ENCODE measurements at places on chromosomes 7 and 10.

DNA sequence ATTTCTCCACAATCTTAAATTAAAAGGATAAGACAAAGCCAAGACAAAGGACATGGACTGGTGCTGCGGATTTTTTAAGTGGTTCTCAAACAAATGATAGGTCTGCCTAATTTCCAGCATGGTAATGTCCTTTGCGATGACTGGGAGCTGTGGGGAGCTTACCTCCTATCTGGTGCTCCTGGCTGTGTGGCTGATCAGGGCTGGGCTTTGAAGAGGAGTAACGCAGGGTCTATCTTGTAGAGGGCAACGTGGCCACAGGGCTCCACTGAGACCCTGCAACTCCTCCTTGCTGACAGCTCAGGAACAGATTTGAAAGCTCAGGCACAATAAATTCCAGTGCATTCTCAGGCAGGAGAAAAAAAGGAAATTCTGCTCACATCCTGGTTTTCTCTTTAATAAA, 103.1 kb upstream of the SFMBT2 start:
- no peak for DNase-seq

GRCh38 chr7:114689406-114689805, 232.5 kb upstream of the MDFIC start:
- DNase-seq = no peak

- no peak for DNase-seq
These were observed 8.1 kb downstream of the HHEX start for GRCh38 chr10:92697663-92698511.

DNA sequence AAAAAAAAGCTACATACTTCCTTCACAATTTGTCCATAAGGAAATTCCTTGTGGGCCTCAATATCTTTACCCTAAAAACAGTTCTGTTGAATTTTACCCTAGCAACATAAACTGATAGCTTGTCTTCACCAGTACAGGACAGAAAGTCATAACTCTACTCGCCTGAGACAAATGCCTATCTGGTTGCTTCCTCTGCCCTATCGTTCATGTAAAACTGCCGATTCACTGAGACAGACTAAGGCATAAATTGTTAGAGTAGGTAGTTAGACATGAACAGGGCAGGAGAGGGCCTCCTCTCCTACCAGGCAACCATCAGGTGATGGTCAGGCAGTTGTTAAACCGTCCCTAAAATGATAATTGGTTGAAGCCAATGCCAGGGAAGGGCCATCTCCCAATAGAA, 25.0 kb downstream of the IFIT3 start:
- no peak for DNase-seq

DNA sequence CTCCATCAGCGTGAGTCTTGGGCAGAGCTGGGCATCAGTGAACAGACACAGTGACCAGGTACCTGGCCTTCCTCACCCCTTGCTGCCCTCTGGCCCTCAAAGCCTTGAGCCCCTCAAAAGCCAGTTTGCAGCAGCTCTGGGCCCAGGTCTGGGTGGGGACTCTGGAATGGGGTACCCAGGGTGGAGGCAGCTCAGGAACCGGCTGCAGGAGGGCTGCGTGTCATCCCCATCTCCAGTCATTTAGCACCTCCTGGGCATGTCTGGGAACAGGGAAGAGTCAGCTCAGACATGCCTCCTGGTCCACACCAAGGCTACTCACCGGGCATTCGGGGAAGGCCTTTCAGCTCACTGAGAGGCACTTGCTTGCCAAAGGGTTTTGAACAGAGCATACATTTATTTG, 503.3 kb downstream of the TCERG1L start:
- DNase-seq = no peak

DNA sequence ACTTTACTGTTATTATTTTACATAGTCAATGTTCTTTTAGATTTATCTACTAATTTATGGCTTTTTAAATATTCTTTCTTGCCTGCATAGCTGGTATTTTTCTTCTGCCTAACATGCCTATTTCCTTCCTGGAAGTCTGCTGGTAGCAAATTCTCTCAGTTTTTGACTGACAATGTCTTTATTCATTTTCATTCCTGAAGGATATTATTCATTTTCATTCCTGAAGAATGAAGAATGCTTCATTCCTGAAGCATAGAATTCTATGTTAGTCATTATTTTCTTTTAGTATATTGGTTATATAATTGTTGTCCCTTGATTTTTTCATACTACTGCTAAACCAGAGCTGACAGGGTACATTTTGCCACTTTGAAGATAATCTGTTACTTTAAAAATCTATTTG, 41.8 kb downstream of the TMEM168 start:
- no peak for DNase-seq

GRCh38 chr7:85703251-85704010, 516.6 kb upstream of the SEMA3D start:
- DNase-seq = no peak

DNA sequence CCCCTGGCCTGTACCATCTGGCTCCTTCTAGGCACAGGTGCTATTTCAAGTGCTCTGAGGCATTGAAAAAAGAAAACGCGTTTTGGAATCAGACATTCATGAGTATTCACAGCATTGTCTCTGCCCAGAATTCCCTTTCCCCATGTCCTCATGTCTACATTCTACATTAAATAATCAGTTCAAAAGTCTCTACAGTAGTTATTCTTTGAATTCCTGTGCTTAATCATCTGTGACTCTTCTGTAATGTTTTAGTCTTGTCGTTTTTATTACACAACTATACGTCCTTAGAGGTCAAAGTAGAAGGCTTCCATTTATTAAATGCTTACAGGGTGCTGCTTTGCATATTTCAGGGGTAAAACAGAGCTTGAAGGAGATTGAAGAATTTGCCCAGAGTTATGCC, 95.7 kb downstream of the BICC1 start:
- DNase-seq = no peak

GRCh38 chr7:14858866-14859265, 43.7 kb downstream of the DGKB start:
- DNase-seq = no peak

DNA sequence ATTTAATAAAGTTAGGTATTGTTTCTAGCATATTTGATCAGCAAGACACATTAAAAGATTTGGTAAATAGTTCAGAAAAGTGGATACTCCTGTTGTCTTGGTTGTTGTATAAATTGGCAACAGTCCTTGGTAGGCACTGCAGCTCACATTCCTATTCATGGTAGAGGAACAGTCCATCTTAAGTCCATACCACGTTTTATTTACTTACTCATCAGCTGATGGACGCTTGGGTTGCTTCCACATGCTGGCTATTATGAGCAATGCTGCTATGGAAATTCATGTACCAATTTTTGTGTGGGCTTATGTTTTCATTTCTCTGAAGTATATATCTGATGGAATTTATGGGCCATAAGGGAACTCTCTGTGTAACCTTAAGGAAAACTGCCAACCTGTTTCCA, 43.3 kb downstream of the C10orf120 start:
- no peak for DNase-seq

DNA sequence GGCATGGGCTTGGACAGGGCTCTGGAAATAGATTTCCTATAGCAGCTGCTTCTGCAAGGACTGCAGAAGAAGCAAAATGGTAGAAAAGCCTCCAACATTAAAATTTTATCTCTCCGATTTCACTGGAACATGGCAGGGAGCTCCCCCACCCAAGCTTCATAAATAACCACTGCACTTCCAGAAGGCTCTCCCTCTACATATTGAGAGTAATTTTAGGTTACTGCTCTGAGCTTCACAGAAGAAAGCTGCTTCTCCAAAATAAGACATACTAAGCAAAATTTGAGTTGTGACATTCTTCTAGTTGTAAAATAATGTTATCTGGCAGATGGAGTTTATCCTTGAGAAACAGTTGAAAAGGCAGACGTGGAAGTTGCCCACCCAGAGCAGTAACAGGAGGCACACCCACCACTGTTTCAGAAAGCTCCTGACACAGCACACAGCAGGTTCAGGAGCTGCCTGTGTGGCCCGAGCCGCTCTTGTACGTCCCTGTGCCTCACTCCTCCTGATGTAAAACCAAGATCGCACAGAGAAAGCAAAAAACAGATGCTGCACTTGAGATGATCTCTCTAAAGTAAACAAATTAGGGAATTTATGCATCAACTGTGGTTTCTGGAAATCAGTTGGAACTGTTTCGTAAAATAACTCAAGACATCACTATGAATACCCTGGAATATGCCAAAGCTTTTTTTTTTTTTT, 621.0 kb downstream of the PARD3 start:
- DNase-seq = no peak

GRCh38 chr7:139758388-139758787, 19.4 kb downstream of the HIPK2 start:
- DNase-seq = no peak

- DNase-seq = no peak
These were observed 7.1 kb downstream of the ASNS start for GRCh38 chr7:97865104-97865503.

Data from esophagus squamous epithelium (tissue), 5 donors.